ENCODE measurements at places on chromosomes 1 and 21. TPM values are rescaled to one million over a fixed set of nuclear protein-coding genes. Genes with fewer than 3 reads are reported as not detected.

SELE gene
- 0.59 TPM for total RNA-seq

SDC3 gene
- total RNA-seq, result 38.8 TPM

PDIK1L gene
- total RNA-seq, result 4.7 TPM

KHDC4 gene
- total RNA-seq, result 27.8 TPM

GRCh38 chr1:203072002-203072602 lies 13.7 kb downstream of the MYOG start:
- no peak for DNase-seq

DNA sequence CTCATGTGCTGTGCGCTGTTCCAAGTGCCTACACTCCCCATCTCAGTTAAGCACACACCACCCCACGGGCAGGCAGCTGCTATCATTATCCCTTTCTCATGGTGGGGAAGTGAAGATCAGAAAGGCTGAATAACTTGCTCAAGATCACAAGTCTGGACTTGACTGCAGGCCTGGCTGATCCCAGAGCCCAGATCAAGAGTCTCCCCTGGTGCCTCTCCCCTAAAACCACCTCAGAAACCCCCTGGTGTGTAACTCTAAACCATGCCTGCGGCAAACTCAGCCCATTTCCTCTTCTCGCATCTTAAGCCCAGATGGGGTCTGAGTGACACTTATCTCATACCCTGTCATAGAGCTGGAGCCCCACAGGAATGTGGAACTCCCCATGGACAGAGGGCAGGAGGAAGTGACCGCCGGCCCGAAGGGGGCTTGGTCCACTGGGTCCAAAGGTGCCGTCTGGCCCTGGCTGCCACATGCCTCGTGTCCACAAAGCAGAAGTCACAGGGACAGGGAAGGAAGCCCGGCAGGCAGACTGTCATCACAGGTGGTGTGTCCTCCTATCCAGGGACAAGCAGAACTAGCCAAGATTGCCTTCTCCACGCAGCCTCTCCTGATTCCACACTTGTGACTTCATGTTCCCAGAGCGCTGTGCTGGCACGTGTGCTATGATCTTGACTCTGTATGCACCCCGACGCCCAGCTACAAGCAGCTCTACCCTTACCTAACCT lies 92.1 kb downstream of the SYF2 start:
- DNase-seq, result no peak

DNA sequence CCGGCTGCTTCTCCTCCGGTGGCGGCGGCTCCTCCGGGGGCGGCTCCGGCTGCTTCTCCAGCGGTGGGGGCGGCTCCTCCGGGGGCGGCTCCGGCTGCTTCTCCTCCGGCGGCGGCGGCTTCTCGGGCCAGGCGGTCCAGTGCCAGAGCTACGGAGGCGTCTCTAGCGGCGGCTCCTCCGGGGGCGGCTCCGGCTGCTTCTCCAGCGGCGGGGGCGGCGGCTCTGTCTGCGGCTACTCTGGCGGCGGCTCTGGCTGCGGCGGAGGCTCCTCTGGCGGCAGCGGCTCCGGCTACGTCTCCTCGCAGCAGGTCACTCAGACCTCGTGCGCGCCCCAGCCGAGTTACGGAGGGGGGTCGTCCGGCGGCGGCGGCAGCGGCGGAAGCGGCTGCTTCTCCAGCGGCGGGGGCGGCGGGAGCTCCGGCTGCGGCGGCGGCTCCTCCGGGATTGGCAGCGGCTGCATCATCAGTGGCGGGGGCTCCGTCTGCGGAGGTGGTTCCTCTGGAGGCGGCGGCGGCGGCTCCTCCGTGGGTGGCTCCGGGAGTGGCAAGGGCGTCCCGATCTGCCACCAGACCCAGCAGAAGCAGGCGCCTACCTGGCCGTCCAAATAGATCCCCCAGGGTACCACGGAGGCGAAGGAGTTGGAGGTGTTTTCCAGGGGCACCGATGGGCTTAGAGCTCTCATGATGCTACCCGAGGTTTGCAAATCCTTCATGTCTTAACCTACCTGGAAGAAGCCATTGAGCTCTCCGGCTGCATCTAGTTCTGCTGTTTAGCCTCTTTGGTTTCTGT lies 2.0 kb downstream of the LORICRIN start:
- DNase-seq, result peak; percentile 44

DNA sequence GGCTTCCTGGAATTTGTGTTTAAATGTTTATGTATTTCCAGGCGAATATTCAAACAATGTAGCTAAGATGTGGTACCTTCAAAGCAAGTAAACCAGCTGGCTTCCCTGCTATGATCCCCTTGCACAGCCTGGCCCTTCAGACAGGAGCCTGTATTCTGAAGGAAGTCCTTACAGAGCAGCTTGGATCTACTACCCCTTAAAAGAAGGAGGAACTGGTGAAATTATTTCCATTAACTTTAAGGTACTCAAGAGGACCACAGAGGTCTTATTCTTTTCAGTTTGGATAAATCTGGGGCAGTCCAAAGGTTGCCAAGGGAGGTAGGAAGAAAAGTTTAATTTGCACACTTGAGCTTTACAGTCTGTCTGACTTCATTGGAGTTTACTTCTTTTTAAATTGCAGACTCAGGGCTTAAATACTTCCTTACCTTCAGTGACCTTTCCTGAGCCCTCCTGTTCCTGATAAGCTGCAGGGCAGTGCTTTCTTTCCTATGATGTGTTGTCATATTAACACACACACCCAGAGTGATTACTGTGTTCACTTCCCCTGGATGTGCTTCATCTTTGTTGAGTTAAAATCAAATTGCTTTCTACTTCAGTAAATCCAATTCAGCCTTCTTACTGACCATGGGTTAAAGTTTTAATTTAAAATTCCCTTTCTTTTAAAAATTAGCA lies 40.5 kb downstream of the DISC1 start:
- no peak for DNase-seq

DNA sequence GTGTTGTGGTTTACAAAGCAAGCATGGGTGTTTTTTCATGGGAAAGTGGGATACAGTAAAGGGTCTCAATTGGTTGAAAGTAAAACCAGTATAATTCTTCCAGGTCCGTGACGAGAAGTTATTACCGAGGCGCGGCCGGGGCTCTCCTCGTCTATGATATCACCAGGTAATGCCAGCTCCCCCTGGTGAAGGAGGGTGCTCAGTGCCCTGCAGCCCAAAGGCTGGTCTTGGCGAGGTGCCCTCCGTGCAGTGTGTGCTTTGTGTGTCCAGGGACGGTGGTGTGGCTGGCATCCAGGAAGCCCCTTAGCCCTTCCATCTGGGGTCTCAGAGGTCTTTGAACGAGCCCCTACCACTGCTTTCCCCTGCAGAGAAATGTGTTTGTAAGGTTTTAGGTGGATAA lies 24.8 kb downstream of the RAB4A start:
- no peak for DNase-seq

DNA sequence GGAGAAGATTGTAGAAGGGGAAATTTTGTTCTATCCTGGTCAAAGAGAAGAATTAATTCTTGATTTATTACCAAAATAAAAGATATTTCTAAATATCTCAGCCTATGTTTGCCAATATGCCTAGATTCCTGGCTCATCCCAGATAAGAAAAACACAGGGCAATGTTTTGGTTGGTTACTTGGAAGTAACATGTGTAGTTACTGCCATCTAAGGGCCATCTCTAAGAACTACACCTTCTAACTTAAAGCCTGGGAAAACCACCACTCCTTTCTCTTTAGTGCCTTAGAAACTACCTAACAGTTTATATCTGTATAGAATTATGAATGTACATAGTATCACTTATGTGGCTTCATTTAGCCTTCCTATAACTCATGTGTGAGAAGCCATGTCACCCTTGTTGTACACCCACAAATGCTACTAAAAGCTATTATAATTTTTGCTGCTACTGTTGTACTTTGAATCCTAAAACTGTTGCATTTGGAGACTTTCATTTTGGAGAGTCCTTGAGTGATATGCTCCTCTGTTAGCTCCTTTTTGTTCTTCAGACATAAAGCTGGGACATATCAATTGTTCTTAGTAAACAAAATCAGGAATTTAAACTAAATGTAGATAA lies 4.5 kb downstream of the AIM2 start:
- no peak for DNase-seq

GRCh38 chr1:157202331-157202730 lies 64.1 kb upstream of the ETV3 start:
- no peak for DNase-seq

DNA sequence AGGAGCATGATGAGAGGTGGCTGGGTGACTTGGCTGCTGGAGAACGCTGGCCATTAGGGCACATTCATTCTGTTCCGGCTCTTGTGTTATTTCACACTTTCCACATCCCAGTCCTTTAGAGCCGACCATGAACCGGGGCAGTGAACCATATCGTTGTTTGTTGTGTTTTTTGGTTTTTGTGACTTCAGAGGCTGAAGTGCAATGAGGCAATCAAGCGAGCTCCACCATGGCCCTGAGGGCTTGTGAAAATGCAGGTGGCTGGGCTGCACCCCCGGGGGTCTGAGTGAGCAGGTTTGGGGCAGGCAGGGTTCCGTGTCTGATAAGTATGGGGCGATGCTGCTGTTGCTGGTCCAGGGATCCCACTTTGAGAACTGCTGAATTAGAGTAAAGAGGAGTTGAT lies 23.7 kb downstream of the ABCG1 start:
- DNase-seq, result no peak

- peak; percentile 87 for DNase-seq
Observed at GRCh38 chr21:44958471-44959191, 18.8 kb downstream of the SLX9 start.

DNA sequence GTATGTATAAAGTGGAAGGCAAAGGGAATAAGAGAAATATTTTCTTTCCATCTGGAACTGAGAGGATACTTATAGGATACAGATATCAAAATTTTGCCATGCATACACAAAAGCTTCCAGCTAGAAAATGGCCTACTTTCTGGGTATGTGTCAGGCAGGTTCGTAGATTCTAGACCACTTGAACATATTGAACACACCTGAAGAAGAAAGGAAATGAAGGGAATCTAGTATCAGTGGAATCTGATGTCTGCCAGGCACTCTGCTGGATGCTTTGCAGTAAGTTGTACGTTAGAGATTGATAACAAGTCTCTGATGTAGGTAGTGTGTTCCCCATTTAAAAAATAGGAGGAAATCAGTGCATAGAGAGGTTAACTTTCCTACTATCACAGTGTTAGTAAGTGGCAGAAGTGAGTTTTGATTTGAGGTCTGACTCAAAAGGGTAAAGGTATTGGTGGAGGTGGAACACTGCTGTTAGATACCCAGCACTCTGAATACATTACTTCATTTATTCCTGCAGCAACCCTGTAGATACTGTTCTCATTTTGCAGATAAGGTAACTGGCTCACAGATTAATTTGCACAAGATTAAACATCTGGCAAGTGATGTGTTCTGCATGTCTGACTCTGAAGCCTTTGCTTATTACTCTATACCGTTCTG lies 3.0 kb downstream of the CAMSAP2 start:
- DNase-seq, result no peak

Measured in left cardiac atrium (tissue), 4 donors.